AG04449 (cell line): ENCODE measurements at places on chromosomes 13 and 19.

DNA sequence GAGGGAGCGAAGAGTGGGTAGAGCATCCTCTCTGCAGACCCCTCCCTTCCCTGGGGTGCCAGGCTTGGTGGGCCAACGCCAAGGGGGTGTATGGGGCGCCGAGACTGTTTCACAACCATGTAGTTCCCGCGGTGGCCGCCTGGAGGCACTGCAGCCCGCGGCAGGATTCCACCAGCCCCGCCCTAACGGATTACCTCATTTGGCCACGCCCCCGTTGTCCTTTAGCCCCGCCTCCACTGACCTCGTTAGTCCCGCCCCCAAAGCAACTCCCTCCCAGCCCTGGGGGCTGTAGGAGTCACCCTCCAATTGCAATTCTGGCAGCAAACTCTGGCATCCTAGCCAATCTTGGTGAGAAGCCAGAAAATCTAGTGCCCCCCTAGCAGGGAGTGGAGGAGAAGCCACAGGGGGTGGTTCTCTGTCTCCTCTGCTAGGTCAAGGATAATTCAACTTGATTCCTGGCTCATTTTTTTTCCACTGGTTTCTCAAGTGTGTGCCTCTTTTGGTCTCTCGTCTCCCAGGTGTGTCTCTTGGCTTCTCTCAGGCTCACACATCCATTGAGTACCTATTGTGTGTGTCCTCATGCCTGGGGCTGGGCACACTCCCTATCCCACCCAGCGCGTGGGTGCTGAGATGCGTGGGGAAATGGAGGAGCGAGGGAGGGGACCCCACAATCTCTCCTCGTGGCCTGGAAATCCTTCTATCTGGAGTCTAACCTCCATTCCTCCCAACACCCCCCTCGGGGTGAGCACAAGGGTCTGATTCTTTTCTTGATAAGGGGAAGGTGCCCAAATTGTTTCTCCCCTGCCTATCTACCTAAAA, 2.0 kb downstream of the OLFM2 start:
- DNase-seq, result no peak

DNA sequence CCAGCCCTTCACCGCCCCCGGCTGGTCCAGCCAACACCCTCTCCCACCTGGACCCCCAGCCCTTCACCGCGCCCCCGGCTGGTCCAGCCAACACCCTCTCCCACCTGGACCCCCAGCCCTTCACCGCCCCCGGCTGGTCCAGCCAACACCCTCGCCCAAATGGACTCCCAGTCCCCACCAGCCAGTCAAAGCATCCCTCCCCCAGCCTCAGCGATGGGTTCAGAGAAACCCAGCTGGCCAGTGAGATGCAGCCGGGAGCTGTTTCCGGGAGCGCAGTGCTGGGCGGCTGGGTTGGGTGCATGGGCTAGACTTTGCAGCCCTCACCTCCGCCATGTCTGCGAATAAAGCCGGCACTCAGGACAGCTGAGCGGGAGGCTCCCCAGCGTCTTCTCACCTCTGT, 6.5 kb upstream of the CDC34 start:
- DNase-seq, result no peak

DNA sequence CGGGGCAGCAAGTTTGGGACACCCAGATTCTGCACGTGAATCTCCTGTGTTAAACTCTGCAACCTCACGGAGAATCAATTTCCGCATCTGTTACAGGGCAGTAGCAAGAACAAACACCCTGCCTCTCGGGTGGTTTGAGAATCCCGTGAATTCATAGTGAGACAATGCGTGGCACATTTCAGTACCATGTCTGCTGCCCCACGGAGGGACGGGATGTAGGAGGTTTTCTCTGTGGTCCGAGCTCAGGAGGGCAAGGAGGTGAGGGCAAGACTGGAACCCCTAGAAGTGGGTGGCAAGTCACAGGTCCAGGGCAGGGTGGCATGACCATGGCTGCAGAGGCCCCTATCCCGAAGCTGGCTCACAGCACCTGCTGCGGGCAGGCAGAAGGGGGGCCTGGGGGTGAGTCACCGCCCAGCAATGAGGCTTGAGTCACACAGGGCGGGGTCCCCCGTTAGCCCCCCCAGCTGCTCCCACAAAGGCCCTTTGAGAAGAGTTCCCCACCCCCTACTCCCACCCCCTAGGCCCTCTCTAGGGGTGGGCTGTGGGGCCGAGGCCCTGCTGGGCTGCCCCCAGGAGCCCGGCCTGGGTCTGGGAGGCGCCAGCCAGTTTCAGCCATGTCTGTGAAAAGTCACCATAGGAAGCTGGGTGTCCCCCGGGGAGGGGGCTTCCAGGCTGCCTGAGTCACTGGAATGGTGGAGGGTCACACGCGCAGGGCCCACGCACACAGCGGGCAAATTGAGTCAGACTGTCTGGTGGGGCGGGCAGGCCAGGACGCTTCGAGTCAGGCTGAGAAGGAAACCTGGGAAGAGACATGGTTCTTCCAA, 25.8 kb upstream of the NANOS3 start:
- DNase-seq, result no peak

- no peak for DNase-seq
Measured at GRCh38 chr13:71712988-71713653, 153.9 kb downstream of the DACH1 start.

GRCh38 chr13:94705081-94706030, 7.0 kb downstream of the SOX21 start:
- DNase-seq, result no peak

GRCh38 chr13:110798081-110798994, 84.8 kb downstream of the ING1 start:
- no peak for DNase-seq

DNA sequence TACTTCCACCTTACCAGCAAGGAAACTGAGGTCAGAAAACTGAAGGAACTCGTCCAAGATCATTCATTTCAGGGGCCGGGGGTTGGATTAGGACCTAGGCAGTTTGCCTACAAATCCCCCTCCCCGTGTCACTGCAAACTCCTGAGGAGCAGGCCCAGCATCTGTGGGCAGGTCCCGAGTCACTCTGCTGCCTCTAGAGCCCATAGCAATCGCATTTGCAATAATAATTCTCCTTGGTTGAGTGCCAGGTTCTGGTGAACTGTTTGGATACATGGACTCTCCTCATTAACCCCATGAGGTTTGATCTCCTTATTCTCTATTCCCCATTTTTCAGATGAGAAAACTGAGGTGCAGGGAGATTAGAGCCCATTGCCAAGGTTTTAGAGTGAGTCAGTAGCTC, 903 bp downstream of the PIN1 start:
- no peak for DNase-seq
